ENCODE measurements at places on chromosomes 11 and 22. TPM values are rescaled to one million over a fixed set of nuclear protein-coding genes. Genes with fewer than 3 reads are reported as not detected.

DNA sequence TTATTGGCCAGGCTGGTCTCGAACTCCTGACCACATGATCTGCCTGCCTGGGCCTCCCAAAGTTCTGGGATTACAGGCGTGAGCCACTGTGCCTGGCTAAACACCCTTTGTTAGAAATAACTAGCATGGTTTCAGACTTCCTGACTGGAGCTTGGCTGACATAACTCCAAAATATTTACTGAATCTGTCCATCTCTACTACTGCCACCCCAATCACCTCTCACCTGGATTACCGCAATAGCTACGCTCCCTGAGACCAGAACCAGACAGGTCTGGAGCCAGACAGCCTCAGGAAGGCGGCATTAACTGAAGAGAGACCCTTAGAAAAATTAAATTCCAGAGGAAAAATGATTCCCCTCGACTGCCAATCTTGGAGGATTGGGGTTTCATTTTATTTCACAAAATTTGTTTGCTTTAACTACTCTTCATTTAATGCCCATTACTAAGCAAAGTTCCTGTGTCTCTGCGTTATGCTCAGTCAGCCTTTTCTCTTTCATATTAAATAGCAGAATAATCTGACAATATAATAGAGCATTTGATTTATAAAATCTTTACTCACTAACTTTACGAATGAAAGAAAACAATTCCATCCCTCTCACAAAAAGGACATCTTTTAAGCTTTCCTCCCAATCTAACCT lies 13.1 kb downstream of the TMEM25 start:
- no peaks in the 10 kb centered on the region for H3K27me3 ChIP-seq
- H3K36me3 ChIP-seq: no peaks in the 10 kb centered on the region
- no peak for DNase-seq

GRCh38 chr11:34263441-34264091 lies 94.2 kb downstream of the ABTB2 start:
- no peak overlapping the region for H3K27ac ChIP-seq
- no peaks in the 10 kb centered on the region for H3K4me1 ChIP-seq
- H3K27me3 ChIP-seq: no peaks in the 10 kb centered on the region

Gene HOATZ
- not detected for polyA plus RNA-seq

DNA sequence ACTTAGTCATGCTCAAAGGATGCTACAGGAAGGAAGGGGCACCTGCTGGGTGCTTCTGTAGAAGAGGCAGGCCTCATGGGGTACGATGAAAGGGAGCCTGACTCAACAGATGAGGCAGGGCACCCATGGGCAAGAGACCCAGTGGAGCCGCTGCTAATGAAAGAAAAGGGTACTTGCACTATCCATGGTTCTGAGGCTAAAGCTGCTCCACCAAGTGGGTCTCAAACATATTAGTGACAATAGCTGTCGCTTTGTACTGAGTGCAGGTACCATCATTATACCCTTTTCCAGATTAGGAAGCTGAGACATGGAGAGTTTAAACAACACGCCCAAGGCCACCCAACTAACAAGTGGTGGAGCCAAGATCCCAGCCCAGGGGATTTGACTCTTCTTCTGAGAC lies 127.5 kb upstream of the SERPIND1 start:
- no peaks in the 10 kb centered on the region for H3K27me3 ChIP-seq
- no peak overlapping the region for H3K27ac ChIP-seq
- no peaks in the 10 kb centered on the region for H3K4me1 ChIP-seq

GRCh38 chr22:49476800-49477400 lies 350.8 kb downstream of the BRD1 start:
- no peak overlapping the region for H3K27ac ChIP-seq
- no peaks in the 10 kb centered on the region for H3K27me3 ChIP-seq
- no peak for DNase-seq

Gene PIH1D2
- not detected for polyA plus RNA-seq

Gene EXPH5
- polyA plus RNA-seq: 0.60 TPM

GRCh38 chr11:9396310-9396709 lies 11.9 kb downstream of the IPO7 start:
- peaks cover 29% of the 10 kb centered on the region for H3K4me1 ChIP-seq
- no peaks in the 10 kb centered on the region for H3K36me3 ChIP-seq
- DNase-seq: no peak
- no peaks in the 10 kb centered on the region for H3K27me3 ChIP-seq
- no peak overlapping the region for H3K4me3 ChIP-seq

- peaks cover 5% of the 10 kb centered on the region for H3K4me1 ChIP-seq
- H3K27me3 ChIP-seq: no peaks in the 10 kb centered on the region
- H3K27ac ChIP-seq: no peak overlapping the region
- H3K36me3 ChIP-seq: no peaks in the 10 kb centered on the region
These were observed 8.5 kb upstream of the ACR start for GRCh38 chr22:50729391-50730012.

DNA sequence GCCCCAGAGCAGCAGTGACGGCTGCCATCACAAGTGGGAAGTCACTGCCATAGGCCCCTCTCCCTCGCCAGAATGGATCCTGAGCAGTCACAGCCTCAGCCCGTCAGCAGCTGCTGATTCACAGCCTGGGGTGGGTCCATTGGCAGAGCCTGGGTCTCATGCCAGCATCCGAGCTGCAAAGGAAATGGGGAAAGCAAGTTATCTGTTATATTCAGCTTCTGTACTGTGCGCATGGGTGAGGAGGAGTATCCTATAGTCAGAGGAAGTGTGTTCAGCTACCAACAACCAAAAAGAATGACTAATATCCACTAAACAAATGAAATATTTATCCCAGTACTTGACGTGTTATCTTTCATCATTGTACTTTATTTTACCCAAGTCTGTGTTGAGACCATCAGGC lies 119.7 kb downstream of the RCN1 start:
- no peak overlapping the region for H3K27ac ChIP-seq
- no peaks in the 10 kb centered on the region for H3K27me3 ChIP-seq
- H3K4me3 ChIP-seq: no peak overlapping the region
- no peaks in the 10 kb centered on the region for H3K36me3 ChIP-seq
- H3K4me1 ChIP-seq: no peaks in the 10 kb centered on the region

- peak; percentile 53 for DNase-seq
- H3K4me1 ChIP-seq: no peaks in the 10 kb centered on the region
- no peaks in the 10 kb centered on the region for H3K36me3 ChIP-seq
These were observed 60.2 kb downstream of the BRD1 start for GRCh38 chr22:49767355-49768062.

Gene GRM5
- not detected for polyA plus RNA-seq

DNA sequence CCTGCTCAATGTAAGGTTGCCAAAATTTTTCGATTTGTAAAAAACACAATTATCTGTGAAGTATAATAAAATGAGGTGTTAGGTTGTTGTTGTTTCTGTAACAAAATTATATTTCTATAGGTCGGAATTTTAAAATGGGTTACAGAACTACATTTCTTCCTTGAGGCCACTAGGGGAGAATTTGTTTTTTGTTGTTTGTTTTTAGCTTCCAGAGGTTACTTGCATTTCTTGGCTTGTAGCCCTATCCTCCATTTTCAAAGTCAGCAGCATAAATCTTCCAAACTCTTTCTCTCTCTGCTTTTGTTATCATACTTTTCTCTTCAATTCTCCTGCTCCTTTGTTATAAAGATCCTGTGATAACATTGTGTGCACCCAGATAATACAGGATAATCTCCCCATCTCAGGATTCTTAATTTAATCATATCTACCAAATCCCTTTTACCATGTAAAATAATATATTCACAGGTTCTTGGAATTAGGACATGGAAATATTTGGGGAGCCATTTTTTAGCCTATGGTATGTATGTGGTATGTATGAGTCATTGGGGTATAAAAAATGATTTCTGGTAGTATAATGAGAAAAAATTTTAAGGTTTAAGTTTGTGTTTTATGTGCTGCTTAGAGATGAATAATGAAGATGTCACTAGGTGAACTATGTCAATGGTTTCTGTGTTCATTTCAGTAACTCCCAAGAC lies 9.4 kb upstream of the PATL1 start:
- no peaks in the 10 kb centered on the region for H3K4me1 ChIP-seq
- H3K4me3 ChIP-seq: no peak overlapping the region
- no peak for DNase-seq

Gene AP1B1
- polyA plus RNA-seq: 22.9 TPM

Gene TRPM5
- not detected for polyA plus RNA-seq

GRCh38 chr11:128291835-128292234 lies 295.5 kb downstream of the ETS1 start:
- peaks cover 84% of the 10 kb centered on the region for H3K4me1 ChIP-seq
- no peaks in the 10 kb centered on the region for H3K36me3 ChIP-seq
- no peaks in the 10 kb centered on the region for H3K27me3 ChIP-seq
- H3K4me3 ChIP-seq: peak overlapping the region; percentile 58
- peak overlapping the region; percentile 85 for H3K27ac ChIP-seq

Measured in CD8-positive, alpha-beta memory T cell (primary cell).